ENCODE measurements at places on chromosomes 2 and 18.

- no peak for DNase-seq
These were observed 229.1 kb upstream of the SLC14A2 start for GRCh38 chr18:45386041-45386655.

GRCh38 chr2:147174824-147175254 is 670.0 kb upstream of the ACVR2A start:
- no peak for DNase-seq

DNA sequence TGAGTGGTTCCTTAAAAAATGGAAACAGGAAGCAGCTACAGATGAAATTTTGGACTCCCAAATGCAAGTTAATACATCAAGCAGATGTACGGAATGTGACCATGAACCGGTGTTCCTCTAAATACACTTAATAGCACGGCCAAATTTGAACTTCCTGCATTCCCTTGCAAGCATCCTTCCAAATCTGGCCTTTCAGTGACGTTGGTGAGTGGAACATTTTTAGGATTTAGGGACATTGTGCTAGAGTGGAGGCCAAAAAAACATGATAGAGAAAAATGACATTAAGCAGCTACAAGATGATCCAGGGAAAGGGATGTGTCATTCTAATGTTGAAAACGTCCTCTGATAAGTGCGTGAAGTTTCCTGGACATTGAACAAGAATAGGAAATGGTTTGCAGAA is 62.1 kb downstream of the CTAGE1 start:
- DNase-seq = no peak

DNA sequence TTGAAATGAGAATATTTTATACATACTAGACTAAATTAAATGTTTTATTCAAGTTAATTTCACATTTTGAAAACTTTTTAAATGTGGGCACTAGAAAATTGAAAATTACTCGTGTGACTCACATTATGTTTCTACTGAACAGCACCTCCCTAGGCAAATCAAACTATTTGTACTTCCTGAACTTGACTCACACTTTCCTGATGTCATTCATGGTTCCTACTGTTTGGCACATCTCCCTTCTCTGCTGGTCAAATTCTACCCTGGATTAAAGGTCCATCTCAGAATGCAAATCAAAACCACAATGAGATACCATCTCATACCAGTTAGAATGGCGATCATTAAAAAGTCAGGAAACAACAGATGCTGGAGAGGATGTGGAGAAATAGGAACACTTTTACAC is 16.7 kb downstream of the LHCGR start:
- no peak for DNase-seq

DNA sequence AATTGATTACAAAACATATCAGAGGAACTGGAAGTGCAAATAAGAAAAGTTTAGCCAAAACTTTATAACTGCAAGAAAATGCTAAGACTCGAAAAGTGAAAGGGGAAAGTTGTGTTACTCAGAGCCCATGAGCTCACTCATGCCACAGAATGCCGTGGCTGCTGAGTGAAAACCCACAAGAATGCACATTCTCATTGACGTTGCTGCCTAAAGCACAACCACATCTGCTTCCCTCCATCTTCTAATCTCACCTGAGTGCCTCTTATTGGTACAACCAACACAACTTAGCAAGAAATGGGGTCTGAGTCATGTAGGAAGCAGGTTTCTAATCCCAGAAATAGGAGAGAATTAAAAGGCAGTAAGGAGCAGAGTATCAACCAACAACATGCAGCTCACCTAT is 259.7 kb downstream of the LNPK start:
- no peak for DNase-seq

- DNase-seq = no peak
These were observed 789 bp upstream of the COX7A2L start for GRCh38 chr2:42361728-42362283.

GRCh38 chr2:124501575-124502152 is 476.6 kb downstream of the CNTNAP5 start:
- no peak for DNase-seq

- DNase-seq = no peak
These were observed 2.4 kb downstream of the EVX2 start for GRCh38 chr2:176081376-176081836.

GRCh38 chr18:31044926-31045325 is 2.4 kb upstream of the DSC3 start:
- DNase-seq = no peak

- no peak for DNase-seq
These were observed 28.3 kb downstream of the RAB31 start for GRCh38 chr18:9736286-9736835.

DNA sequence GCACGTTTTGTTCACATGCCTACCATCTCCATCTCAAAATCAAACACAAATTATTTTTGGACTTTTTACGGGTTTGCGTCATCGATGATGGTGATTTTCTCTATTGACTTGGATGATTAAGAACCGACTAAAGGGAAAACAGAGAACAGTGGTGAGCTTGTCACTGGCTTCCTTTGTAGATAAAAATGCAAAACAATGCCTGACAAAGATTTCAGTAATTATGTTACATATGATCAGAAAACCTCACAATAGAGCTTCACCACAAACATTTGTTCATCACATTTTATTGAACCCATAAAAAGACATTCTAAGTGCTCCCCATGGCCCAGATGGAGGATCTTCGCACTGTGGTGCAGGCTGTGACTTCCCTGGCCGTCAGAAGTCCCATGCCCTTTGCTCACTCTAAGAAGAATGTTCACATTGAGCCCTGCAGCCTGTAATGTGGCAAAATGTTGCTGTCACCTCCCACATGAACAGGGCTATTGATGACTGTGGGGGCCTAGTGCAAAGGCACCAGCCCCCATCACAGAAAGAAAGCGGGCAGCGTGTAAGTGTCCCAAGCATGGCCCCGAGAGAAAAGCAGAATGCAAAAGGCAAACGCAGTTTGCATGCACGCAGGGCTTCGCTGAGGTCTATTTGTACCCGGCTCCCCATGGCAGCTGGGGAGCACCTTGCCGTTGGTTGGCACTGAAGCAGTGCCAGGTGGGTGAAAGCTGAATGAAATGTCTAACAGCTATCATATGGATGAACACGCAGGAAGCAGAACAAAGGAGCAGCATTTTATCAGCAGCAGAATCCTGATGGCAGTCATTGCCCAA is 60.6 kb downstream of the BCL2 start:
- DNase-seq = no peak

DNA sequence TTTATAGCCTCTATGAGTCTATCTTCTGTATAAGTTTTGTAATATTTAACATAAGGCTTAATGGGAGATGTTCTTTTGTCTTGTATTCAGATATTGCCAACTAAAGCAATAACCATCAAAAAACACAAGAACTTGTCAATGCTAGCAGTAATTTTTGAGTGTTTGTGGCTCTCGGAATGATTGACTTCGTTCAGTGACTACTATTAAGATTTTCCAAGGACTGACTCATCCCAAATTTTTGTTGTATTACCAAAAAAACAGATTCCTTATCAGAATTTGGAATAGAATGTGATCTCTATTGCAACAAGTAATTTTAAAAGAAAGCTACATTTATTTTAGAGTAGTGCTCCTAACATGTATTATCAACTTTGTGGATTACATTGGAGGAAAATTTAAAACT is 8.1 kb downstream of the NABP1 start:
- no peak for DNase-seq

DNA sequence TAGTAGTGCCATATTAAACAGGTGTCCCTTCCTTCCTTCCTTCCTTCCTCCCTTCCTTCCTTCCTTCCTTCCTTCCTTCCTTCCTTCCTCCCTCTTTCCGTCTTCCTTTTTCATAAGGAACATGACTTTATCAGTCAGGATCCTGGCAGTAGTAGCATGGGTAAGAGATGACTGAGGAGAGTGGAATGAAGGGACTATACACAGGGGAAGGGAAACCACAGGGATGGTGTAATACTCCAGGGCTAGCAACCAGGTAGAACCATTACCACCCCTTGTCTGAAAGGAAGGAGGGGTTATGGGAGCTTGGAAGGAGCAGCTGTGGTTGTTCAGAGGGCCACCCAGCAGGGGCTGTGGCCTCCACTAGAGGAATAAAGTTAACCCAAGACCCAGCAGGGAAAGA is 23.2 kb upstream of the KDM3A start:
- DNase-seq = no peak

- no peak for DNase-seq
These were observed 15.8 kb downstream of the INPP5D start for GRCh38 chr2:233075966-233076339.

DNA sequence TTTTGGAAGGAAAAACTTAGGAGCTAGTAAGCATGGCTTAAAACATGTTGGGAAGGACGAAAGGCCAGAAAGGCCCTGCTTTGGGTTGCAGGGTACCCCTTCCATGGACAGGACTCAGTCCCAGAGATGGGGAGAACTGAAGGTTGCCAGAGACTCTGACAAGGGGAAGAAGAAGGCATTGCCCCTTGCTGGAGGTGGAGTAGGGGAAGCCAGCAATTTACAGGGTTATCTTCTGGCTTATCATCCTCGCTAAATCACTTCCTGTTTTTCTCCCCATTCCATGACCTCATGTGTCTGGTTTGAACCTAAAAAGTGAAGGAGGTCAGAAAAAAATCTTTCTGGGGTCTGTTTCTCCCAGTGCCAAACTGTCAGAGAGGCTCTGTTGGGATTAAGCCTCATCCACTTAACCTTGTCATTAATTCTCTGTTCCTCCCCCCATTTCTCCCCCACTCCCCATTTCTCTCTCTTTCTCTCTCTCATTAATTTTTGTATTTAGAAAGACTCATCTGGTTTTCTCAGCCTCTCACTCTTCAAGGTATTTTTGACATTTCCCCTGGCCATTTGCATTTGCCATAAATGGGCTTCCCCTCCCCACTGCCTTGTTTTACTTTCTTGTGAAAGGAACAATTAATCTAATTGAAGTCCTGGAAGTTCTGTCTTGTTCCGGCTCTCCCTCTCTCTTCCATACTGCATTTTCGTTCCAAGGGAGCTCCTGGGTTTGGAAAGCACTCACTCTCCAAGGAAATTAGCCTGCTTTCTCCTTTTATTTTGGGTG is 17.4 kb downstream of the NRP2 start:
- no peak for DNase-seq

- no peak for DNase-seq
These were observed 178.9 kb downstream of the LNPK start for GRCh38 chr2:175823002-175823706.

GRCh38 chr2:30756051-30756719 is 51.1 kb downstream of the CAPN13 start:
- DNase-seq = no peak

GRCh38 chr2:56335101-56335500 is 151.3 kb downstream of the CCDC85A start:
- no peak for DNase-seq

DNA sequence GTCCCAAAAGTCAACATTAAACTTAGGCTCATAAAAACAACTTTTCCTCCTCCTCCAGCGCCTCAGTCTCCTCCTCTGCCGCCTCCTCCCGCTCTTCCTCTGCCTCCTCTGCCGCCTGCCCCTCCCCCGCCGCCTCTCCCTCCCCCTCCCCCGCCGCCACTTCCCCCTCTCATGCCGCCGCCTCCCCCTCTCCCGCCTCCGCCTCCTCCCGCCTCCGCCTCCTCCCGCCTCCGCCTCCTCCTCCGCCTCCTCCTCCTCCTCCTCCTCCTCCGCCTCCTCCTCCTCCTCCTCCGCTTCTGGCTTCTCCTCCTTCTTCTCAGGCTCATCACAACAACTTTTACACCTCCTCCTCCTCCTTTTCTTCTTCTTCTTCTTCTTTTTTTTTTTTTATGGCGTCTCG is 599.9 kb downstream of the TMEM182 start:
- DNase-seq = no peak

DNA sequence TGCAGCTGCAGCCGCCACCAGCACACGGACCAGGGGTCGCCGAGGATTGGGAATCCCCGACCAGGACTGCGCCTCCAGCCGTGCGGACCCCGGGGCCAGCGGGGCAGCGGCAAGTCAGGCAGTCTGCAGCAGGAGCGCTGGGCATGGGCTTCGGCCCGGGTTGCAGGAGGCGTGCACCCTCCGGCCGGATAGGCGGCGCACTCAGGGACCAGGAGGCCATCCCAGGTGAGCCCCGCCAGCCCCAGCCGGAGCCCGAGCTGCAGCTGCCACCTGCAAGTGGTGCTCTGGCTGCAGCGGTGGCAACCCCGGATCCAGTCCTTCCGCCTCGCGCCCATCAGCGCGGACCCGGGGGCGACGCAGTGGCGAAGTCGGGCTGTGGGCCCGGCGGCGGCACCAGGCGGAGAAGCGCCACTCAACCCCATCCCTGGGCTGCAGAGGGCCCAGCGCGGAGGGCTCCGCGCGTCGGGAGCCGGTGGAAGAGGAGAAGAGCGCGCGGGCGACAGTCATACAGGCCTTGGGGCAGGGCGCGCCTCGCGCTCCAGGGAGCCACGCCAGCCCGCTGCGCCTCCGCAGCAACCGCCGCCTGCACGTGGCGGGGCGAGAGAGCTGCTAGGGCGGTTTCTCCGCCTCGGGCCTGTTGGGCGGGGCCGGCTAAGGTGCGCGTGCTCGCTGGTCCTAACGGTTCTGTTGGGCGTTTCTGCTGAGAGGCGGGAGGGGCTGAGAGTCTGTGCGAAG is 73.8 kb downstream of the RPIA start:
- DNase-seq = no peak

- peak; percentile 30 for DNase-seq
These were observed 389.8 kb downstream of the FIGN start for GRCh38 chr2:163345795-163346573.

- DNase-seq = no peak
These were observed 1.2 kb downstream of the RMP24 start for GRCh38 chr18:35973650-35974049.

DNA sequence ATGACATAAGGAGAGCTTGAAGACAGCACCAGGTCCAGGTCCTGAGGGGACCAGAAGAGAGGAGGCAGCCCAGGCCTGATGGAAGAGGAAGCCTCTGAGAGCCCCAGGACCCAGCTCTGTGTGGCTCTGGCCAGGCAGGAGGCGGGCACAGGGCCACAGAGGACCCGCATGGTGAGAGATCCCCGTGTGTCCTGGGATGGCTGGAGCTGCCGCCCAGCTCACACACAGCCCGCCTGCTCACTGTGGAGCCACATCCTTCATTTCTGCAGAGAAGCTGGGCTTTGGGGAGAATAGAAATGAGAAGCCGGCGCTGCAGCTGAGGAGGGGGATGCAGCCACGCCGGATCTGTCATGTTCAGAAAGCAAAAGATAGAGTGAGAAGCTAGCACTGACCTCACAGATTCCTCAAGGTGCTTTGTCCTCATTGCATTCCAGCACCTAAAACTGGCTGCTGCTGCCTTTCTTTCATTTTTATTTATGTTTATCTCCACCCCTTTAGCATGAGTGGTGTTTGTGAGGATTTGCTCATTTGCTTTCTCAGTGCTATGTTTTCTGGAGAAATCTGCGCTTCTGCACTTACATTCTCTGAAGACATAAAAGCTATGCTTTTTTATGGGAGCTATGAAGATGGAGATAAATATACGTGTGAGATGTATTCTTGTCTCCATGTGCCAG is 307.6 kb upstream of the MYT1L start:
- no peak for DNase-seq

GRCh38 chr2:231680285-231680991 is 27.9 kb upstream of the PTMA start:
- no peak for DNase-seq

- DNase-seq = no peak
These were observed 113.0 kb downstream of the LRATD1 start for GRCh38 chr2:14745288-14746076.

DNA sequence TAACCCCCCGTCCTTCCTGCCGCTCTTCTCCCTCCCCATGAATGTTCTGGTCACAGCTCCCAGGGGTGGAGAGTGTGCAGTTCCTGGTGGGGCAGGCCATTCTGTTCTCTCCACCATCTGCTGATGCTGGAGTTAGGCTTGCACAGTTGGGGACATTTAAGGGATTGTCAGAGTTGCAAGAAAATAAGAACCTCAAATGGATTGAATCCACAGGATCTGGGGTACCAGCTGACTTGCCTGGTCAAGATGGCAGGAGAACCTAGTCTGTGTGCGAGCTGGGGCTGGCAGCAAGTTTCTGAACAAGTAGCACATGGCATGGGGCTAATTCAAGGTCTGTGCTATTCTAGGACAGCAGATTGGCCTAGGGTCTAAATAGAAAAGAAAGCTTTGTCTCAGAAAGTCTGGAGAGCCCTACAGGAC is 60.8 kb upstream of the TXNDC2 start:
- DNase-seq = no peak
